ENCODE measurements at places on chromosomes 3 and 15.
A peak's percentile ranks its signal among the peaks of the same experiment; 100 is the strongest.

DNA sequence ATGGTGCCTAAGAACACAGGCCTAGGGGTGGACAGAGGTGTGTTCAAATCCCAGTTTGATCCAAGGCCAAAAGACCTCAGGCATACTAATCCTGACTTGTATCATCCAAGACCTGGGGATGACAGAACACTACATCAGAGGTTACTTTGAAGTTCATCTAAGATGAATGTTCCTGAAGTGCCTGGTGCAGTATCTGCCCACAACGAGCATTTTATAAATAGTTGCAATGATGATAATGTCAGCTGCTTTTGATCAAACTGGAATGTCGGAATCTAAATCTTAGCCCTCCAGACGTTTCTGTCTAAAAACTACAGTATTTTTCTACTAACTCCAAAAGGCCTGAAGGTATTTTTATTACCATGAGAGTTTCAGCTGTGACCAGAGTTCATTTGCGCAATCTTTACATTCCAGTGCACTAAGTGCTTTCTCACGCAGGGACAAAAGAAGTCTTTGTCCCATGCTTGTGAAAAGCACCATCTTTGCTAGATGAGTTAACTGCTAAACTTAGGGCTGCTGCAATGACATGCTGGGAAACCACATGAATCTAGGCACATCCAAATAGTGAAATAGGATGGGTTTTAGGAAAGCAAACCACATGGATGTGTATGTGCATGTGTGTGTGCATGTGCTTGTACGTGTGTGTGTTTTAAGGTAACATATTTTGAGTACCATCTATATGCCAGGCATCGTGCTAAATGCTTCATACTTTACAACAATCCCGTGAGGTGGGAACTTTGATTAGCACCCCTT is 18.1 kb downstream of the ANXA2 start:
- no peak for DNase-seq

- no peak for DNase-seq
Measured at GRCh38 chr3:153171256-153171655, 9.2 kb downstream of the RAP2B start.

DNA sequence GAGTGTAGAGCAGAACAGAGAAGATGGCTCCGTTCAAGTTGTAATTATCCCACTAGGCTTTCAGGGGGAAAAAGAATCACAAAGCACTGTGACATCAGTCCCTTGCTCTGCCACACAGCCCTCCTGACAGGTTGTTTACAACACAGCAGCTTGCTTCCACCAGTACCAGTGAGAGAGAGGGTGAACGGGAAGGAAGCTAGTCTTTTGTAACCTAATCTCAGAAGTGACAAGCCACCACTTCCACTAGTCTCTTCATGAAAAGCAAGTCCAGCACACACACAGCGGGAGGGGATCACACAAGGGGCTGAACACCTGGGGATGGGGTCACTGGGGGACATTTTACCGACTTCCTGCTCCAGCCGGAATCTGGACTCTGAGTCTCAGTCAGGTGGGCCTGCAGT is 86.3 kb downstream of the FAM81A start:
- no peak for DNase-seq

GRCh38 chr3:124826703-124827102 is 60.5 kb downstream of the ITGB5 start:
- no peak for DNase-seq

DNA sequence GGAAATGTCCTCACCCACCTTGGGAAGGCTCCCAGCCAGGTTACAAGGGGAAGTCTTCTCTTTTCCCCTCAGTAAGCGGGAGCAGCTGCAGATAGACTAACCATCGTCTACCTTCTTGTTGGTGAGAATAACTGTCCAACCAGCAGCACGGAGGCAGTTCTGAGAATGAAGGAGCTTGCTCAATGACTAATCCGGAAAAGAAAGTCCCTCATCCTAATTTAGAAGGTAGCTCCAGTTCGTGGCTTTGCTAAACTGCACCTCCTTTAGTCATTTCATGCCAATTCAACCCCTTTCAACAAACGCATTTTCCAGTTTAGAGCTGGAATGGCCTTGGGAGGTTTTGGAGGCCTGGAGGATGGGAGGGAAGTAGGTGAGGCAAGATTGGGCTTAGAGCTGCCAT is 527.4 kb upstream of the PROK2 start:
- no peak for DNase-seq

DNA sequence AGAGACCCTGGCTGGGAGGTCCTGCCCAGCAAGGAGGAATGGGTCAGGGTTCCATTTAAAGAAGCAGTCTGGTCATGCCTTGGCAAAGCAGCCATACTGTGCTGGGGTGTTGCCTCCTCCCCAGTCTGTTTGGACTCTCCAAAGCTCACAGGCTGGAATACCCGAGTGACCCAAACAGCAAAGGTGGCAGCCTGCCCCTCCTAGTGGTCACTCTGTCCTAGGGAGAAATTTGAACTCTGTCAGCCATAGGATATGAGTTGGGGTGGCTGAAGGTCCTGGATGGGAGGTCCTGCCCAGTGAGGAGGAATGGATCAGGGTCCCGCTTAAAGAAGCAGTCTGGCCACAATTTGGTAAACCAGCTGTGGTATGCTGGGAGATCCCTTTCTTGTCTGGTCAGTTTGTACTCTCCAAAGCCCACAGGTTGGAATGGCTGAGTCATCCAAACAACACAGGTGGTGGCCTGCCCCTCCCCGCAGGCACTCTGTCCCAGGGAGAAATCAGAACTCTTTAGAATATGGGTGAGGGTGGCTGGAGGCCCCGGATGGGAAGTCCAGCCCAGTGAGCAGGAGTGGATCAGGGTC is 45.0 kb downstream of the CCR1 start:
- DNase-seq = no peak

GRCh38 chr3:128201158-128201755 is 48.0 kb downstream of the EEFSEC start:
- no peak for DNase-seq

DNA sequence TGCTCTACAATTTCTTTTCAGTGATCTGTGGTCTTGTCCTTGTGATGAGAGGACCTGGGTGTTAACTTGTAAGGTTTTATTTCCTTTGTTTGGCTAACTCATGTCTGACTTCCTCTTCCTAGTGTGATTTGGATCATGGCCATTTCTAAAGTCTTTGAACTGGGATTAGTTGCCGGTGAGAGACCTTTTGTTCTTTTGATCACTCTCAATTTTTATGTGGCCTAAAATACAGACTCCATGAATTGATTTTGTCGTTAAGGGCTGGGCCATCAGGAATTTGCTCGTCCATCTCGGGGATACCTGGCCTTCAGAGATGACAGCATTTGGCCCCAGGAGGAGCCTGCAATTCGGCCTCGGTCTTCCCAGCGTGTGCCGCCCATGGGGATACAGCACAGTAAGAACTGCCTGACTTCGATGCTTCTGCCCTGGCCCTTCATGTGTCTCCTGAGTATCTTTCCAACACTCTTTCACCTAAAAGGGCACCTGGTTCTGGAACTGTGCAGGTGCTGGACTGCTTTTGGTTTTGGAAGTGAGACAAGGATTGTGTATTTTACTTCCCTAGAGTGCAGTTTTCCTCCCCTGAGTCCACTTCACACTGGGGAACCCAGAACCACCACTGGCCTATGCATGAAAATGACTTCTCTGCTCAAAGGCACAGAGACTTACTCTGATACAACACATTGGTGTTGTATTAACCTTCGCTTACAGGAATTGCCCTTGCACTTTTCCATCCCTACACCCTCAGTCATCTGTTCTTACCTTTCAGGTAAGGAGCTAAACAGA is 13.1 kb upstream of the LRRC2 start:
- no peak for DNase-seq

DNA sequence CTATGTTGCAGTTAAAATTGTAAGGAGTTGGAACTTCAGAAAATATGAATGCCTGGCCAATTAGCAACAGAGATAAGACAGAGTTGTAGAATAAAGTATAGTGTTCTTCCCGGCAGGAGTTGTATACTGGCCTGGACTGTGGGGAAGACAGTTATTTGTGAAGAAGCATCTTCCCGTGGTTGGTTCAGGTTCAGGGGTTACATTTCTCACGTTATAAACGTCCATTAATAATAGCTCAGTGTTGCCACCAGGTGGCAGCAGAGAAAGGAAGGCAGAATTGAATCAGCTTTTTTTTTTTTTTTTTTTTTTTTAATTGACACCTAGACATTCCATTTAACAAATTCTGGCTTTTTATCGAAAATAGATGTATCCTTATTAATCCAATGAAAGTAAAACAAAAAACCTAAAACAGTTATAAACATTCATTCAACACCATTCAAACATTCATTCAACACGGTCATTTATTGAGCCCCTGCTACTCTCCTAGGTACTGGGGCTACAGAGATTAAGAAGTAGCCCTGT is 66.4 kb upstream of the NR2E3 start:
- DNase-seq = no peak

GRCh38 chr3:170483485-170484262 is 65.0 kb downstream of the CLDN11 start:
- DNase-seq = no peak

DNA sequence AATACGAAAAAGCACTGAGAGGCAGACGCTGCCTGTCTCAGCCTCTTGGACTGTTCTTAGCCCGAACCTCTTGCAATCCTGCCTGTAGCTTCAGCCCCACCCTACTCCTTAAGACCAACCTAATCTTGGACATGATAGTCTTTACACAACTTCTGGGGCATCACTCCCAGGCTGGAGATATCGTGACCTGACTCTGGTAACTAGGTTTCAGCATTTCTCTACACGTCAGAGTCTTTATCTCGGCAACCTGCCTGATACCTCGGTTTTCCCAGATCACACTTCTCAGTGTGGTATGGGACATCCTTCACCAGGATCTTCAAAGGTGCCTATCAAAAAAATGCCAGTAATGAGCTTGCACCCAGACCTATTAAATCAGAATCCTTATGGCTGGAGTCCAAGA is 590.2 kb upstream of the KCNMB2 start:
- no peak for DNase-seq

GRCh38 chr3:174363256-174363655 is 495.9 kb upstream of the NAALADL2 start:
- no peak for DNase-seq

GRCh38 chr3:61981060-61981459 is 392.3 kb downstream of the FEZF2 start:
- DNase-seq = no peak

- no peak for DNase-seq
Measured at GRCh38 chr3:46551615-46552014, 14.5 kb downstream of the LRRC2 start.

- DNase-seq = no peak
Measured at GRCh38 chr15:80068578-80068977, 9.1 kb downstream of the ZFAND6 start.

- no peak for DNase-seq
Measured at GRCh38 chr3:52494445-52494844, 693 bp upstream of the STAB1 start.

- DNase-seq = no peak
Measured at GRCh38 chr3:165439765-165440164, 243.6 kb upstream of the SLITRK3 start.

- no peak for DNase-seq
Measured at GRCh38 chr15:71052356-71052755, 62.9 kb upstream of the THSD4 start.

GRCh38 chr3:23113455-23114171 is 89.5 kb upstream of the UBE2E2 start:
- peak; percentile 31 for DNase-seq

DNA sequence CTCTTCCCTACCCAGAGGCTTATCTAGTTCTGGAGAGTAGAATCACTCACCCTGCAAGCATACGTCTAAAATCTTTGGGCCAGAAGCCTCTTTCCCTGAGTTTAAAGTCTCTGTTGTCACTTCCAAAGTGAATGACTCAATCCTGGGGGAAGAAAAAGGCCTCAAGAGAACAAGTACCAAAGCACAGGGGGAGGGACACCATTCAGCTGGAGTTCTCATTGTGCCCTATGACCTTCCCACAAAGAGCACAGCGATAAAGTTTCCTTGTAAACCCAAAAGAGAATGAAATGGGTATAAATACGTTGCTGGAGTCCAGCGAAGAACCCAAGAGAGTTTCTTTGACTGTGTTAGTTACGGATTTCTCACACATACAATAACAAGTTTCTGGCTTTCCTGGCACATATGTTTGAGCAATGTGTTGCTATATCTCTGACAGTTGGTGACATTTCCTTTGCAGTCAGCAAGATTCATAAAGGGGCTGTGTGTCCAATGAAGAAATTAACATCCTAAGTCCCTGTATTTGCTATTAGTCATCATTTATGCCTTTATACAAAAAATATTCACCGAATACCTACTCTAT is 107.3 kb upstream of the PTPRG start:
- no peak for DNase-seq

DNA sequence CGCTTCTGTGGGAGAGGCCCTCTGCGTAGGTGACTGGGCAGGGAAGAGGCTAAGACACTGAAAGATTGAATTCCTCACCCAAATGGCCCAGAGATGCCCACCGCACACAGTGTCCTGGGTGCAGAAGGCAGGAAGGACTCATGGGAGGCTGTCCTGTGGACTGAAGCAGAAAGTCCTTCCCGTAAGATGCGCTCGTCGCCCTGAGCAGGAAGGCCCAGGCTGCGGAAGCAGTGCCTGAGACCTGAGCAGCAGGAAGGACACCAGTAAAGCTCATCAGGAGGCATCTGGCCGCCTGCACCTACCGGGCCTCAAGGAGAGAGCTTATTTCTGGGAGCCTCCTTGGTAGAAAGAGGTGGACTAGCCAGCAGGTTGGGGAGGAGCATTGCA is 3.3 kb downstream of the PAK6 start:
- no peak for DNase-seq

DNA sequence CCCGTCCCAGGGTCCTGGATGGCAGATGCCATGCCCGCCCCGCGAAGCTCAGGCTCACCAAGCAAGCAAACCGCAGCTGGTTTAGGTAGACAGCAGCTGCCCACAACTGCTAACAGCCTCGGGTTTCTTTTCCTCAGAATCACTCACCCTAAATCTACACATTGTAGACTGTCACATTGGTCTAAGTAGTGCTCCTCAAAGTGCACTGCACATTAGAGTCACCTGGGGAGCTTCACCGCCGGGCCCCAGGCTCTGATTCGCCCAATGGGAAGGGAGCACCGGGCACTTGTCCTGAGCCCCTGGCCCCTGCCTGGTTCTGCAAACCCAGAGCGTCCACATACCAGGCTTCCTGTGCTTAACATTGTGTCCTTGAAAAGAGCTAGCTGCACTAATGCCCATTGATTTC is 752 bp downstream of the OCA2 start:
- DNase-seq = peak; percentile 54

DNA sequence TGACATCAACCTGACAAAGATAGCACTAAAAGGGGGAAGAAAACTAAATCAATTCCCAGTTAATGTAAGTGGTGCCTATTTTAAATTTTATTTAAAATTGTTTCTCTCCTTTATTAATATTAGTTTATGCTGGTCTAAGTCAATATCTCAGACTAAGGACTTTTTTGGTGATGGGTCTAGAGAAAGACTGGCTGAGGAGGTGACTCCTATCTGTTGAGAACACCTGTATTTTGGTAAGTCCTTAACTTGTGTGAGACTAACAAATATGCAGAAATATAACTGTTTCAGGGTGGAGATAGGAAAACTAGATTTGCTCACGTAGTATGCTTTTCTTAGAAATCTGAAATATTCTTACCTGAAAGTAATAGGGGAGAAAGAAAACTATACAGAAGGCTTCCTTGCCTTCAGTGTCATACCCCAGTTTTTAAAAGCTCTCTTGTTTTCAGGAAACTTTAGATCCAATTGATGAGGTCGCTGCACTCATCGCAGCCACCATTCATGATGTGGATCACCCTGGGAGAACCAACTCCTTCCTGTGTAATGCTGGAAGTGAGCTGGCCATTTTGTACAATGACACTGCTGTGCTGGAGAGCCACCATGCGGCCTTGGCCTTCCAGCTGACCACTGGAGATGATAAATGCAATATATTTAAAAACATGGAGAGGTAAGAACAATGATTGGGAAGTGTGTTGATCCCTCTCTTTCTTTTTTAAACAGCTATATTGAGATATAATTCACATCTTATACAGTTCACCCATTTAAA is 138.9 kb downstream of the PDE8A start:
- DNase-seq = no peak

GRCh38 chr3:177473184-177473583 is 275.9 kb upstream of the TBL1XR1 start:
- DNase-seq = no peak

Measured in left lung (tissue), 14 donors.